ENCODE measurements at places on chromosomes 6 and 20.

GRCh38 chr6:123810214-123810613, 6.5 kb downstream of the NKAIN2 start:
- no peak for DNase-seq

DNA sequence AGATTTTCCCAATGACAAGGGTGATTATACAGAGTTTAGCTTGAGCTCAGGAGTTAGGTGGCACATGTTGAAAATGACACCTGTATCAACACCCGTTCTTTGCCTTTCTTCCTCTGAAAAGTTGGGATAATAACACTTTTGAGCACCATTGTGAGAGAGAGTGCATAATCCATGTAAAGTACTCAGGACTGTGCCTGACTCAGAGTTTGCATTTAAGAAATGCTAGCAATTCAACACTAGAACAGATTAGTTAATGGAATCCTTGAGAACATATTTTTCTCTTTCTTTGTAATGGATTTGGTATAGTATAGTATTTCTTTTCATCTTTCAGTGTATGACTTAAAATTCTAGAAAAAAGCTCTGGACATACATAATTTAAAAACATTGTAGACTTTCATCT, 449.2 kb downstream of the GJA1 start:
- DNase-seq: no peak

GRCh38 chr20:47352332-47353238, 3.9 kb downstream of the ZMYND8 start:
- DNase-seq: no peak

DNA sequence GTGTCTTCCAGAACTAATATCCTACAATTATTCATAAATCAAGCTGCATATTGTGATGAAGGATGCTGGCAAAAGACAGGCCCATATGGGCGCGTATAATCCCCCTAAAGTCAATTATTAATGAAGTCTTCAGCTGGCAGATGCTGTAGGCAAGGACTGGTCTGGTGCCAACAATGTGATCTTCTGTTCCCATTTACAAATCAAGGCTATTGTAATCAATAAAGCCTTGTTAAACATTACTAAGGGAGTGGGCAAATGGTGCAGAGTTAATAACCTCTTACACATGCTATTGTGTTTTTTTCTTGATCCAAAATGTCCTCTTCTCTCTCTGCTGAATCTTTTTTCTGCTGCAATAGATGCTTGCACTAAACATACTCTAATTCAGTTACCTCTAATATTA, 119.0 kb downstream of the ALDH8A1 start:
- no peak for DNase-seq

DNA sequence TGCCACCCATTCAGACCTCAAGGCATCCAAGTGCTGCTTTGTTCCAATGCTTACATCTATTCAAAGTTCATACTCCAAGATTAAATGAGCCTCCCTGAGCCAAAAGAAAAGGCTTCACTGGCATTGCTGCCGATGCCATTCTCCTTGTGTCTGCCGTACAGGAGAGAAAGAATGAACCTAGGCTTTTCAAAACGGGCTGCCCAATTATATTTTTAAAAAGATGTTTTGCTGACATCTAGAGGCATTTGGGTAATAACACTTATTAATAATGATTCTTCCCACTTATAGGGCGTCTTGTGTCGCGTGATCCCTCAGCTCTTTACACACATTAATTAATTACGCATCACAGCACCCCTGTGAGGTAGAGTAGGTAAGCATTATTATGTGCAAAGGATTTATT, 545.6 kb downstream of the PKHD1 start:
- DNase-seq: no peak

DNA sequence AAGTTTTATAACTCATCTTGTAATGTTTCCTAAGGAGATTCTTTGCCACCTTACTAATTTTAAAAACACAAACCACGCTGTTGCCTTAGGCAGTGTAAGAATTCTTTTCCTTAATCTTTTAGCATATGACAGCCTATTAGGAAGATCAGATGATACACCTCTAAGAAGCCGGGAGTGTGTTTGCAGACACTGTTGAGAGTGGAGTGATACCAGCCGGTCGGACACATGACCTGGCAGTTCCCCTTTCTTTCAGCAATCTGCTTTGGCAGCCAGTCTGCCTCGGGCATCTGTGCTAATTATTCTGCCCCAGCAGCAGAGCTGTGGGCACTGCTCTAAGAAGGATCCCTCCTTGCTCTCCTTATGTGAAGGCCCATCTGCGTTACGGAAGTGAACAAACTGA, 50.9 kb downstream of the PLCB4 start:
- peak; percentile 15 for DNase-seq

DNA sequence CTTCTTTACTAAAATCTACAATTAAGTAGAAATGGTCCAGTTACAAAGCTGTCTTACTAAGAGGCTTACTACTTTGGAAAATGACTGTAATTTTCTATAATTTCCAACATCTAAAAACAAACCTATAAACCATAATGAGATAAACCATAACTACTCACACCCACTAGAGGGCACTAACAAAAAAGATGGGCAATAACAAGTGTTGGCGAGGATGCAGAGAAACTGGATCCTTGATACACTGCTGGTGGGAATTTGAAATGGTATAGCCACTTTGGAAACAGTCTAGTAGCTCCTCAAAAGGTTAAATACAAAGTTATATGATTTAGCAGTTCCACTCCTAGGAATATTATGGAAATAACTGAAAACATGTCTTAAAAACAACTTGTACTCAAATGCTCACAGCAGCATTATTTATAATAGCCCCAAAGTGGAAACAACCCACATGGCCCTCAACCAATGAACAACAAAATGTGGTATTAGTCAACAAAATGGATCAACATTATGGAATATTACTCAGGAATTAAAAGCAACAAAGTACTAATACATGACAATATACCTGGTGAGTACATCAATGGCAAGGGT, 50.6 kb downstream of the GJA10 start:
- peak; percentile 12 for DNase-seq

- DNase-seq: no peak
These were observed 56.0 kb downstream of the APCDD1L start for GRCh38 chr20:58459058-58459750.

DNA sequence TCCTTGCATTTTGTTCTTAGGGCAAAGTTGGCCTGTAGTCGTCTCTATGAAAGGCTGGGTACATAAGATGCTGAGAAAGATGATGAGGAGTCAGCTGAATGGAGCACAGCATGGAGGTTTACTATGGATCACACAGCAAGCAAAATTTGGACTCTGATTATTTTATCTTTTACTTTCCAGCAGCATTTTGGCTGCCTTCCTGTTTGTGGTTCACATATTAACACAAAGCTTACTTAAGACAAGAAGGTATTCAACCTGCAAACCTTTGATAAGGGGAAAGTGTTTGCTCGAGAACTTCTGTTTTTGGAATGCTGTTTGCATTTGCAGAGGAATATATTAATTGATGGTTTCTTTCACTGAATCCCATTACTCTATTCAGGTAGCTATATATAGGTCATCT, 103.1 kb upstream of the ENPP5 start:
- DNase-seq: no peak

DNA sequence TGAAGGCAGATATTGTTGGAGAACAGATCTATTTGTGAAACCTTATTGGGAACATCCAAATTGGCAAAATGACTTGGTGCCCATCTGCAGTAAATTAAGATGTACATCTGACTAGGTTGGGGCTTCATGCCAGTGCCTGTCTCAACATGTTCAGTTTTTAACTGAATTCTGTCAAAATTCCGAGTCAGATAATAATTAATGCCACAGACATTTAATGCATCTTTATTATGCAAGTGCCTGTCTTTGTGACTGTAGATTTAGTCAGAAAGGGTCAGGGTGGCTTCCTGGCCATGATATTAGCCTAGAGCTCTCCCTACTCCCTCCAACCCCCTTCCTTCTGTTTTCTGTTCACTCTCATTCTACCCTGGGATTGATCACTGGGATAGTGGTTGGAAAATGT, 199.3 kb upstream of the FLRT3 start:
- no peak for DNase-seq

DNA sequence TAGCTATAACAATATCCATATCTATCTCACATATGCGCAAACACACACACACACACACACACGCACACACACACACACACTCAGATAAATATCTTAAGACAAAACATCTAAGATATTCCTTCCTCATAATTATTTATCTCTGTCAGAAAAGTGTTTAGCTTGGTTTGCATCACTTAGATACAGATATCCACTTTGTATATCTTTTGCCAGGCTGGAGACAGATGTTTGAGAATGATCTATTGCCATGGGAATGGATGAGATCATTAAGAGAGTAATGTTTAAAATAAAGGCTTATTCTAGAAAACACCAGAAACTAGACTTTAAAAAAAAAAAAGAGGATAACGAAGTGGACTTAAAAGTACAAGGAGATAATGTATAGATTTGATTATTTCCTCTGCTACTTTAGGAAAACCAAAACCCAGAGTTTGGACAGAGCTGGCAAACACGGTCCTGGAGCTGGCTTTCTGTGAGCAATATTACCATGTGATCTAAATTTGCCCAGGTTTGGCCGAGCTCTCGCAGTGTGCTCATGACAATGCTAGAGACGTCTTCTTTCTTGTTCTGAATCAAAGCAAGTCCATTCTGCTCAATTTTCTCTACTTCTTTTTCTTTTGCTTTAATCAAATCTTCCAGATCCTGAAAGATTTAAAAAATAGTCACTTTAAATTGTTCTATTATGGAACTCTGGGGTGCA, 411.8 kb downstream of the SYNE1 start:
- peak; percentile 74 for DNase-seq

GRCh38 chr20:50259705-50260478, 69.3 kb downstream of the CEBPB start:
- no peak for DNase-seq

DNA sequence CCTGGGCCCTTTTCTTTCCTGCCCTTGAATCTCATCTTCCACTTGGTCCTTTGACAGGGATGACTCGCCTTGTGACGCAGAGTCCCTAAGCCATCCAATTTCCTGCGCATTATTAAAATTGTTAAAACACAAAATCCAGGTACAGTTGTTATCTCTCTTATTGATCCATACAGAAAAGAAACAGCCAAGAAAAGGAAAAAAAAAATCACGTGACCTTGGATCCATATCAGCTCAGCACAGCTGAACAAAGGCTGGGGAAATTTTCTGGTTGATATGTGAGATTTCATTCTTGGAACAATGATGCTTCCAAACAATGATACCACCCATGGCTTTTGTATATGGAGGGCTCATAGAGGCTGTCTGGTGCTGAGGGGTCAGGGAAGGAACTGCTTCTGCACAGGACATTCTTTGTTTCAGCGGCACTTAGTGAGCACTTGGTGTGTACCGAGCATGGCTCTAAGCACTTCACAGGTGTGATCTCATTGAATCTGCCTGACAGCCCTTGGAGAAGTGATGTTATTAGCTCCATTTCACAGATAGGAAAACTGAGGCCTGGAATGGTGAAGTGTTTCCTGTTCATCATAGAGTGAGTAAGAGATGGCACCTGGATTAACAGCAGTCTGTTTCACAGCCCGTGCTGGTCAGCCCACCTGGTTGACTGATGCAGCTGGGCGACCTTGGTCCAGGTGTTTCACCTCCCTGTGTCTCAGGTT, 155.0 kb upstream of the SULF2 start:
- no peak for DNase-seq

- DNase-seq: no peak
These were observed 9.6 kb downstream of the IGF2R start for GRCh38 chr6:159978291-159979135.

- peak; percentile 4 for DNase-seq
These were observed 656.0 kb upstream of the ID4 start for GRCh38 chr6:19181211-19181610.

DNA sequence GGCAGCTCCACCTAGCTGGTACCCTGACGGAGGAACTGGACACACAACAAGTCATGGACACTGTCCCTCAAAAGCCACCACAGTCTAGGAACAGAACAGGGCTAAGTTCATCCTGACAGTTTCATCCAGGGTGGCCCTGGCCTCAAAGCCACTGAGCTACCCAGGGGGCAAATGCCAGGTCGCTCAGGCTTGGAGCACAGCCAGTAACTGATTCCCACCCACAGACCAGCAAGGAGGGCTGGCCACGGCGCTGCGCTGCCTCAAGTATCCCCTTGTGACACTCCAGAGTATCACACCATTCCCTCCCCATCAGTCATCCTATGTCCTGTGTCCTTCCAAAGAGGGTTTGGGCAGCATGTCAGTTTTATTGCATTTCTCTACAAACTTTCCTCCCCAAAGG, 72.2 kb downstream of the GINS1 start:
- no peak for DNase-seq

DNA sequence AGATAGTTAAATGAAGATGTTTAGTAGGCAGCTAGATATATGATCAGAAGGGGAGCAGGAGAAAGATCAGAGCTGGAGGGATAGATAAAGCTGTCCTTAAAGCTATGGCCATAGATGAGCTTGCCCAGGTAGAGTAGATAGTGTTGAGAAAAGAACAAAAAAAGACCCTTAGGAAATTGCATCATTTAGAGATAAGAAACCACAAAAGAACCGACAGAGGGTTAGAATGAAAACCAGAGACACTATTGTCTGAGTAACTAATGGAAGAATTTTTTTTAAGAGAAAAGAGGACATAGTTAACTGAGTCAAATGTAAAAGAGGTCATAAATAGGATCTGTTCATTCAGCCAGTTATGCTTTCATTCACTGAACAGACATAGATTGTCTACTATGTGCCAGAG, 101.8 kb downstream of the TNFAIP3 start:
- no peak for DNase-seq

DNA sequence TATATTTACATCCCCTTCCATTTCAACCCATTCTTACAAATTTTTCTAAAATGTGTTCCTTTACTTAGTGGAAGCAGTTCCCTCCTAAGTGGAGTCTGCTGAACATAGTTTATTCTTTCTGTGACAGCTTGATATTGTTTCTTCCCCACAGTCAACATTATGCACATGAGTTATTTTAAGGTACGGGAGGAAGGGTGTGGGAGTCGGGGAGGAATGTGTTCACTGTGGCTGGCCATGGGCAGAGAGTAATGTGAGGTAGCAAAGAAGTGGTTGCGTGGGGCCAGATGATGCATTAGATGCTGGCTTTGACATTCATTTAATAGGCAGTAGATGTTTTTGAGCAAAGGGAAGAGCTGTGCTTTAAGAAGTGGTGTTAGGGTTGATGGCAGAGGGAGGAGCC, 98.5 kb downstream of the ARMC2 start:
- DNase-seq: peak; percentile 92

GRCh38 chr6:144075875-144076274, 19.5 kb downstream of the SF3B5 start:
- DNase-seq: no peak

DNA sequence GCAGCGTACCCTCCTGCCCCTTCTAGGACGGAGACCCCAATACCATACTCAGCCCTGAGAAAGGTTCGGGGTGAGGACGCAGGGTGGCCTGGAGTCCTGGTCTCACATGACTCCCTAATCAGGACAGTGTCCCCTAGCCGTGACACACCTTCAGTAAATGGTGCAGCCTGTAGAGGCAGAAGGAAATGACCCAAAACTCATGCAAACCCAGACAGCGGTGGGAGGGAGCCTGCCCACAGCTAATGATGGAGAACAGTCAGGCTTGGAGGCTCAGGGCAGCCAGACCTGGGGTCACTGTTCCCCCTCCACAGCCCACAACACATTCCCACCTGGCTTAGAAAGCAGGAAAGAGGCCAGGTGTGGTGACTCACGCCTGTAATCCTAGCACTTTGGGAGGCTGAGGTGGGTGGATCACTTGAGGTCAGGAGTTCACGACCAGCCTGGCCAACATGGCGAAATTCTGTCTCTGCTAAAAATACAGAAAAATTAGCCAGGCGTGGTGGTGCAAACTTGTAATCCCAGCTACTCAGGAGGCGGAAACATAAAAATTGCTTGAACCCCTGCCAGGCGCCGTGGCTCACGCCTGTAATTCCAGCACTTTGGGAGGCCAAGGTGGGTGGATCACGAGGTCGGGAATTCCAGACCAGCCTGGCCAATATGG, 8.8 kb upstream of the HMGA1 start:
- no peak for DNase-seq

Measured in fibroblast of villous mesenchyme (primary cell).